ENCODE measurements at places on chromosomes 5 and 9.

DNA sequence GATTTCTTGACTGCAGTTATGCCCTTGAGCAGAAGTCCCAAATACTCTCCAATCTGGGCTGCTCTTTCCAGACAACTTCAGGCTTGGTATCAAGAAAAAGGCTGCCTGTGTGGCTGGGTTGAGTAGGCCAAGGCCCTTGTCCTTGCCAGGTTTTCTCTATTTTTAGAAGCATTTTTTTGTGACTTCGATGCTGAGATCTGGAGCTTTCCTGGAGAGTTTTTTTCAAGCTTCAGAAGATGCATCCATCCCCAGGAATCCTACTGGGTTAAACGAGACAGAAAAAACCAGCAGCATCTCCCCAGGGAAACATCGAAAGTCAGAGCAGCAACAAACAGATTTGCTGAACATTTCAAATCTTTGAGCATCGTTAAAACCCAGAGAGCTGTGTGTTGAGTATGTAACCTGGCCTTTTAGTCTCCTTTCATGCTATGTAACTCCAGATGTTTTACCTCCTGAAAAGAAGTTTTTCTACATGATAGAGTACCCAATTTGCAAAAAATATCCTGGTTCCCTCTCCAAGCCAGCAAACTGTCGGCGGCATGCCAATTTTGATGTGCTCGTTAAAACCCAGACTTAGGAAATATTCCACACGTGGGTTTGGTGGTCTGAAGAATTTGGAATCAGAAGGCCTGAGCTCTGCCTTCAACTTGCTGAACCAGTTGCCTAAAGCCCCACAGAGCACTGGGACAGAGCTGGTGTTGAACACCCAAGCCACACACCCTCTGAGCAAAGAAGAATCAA lies 98.1 kb upstream of the ALDH1B1 start:
- no peak for DNase-seq

- no peak for DNase-seq
Measured at GRCh38 chr5:135971701-135972100, 16.9 kb upstream of the LECT2 start.

DNA sequence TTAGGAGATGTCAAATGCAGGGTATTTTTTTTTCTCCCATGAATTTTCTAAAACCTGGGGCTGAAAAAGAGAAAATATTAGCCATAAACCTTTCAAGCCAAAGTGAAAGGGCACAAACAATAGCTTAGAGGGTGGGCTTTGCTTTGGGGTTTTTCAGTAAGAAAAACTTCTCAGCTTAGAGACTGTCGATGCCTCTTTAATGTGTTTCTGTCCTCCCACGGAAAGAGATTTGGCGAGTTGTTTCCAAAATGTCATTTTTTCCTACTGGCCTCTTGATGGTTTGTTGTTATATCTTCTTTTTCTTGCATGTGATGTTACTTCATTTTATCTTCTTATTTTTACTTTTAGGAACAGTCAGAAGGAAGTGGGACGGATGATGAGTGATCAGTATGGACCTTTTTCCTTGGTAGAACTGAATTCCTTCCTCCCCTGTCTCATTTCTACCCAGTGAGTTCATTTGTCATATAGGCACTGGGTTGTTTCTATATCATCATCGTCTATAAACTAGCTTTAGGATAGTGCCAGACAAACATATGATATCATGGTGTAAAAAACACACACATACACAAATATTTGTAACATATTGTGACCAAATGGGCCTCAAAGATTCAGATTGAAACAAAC lies 177.3 kb downstream of the SMARCA2 start:
- DNase-seq: no peak

DNA sequence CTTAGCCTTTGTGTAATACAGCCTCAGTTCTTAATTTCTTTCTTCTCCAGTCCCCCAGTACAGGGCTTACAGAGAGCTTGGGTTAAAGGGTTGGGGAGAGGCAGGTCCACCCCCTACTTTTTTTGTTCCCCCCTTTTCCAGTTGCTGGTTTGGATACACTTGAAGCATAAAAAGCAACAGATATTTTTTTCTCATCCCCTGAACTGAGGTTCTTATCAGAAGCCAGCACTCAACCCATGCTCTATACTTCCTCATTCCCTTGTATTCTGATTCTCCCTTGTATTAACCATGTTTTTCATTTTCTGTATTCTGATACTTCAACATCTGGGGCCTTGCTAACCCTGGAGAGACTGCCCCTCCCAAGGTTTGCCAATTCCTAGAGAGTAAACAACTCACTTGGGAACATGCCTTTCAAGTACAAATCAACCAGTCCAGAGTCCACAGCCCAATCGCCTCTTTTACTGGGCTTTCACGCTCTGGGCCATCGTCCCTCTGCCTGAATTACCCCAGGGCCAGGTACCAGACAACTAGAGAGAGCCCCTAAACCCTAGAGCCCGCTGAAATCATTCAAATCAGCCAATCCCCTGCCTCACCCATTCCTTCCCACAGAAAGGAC lies 333.4 kb upstream of the PUM3 start:
- DNase-seq: no peak

DNA sequence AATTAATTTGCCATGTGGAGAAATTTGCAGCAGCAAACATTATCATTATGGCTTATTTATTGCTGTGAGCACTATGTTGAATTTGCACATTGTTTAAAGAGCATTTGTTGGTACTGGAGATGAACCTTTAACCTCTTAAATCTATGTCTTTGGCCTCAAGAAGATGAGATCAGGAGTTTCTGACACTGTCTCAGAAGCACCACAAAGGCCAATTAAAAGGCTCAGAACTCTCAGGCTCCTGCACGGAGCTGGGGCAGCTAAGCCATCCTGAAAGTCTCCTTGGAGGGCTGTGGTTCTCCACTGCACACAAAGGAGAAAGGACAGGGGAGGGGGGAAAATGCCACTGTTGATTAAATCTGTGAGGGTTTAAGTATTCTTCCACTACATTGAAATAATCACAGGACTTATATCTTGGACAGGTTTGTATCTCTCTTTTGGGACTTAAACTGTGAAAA lies 33.1 kb downstream of the ZNF366 start:
- DNase-seq: no peak

- DNase-seq: no peak
Measured at GRCh38 chr5:111675201-111675934, 81.6 kb downstream of the NREP start.

DNA sequence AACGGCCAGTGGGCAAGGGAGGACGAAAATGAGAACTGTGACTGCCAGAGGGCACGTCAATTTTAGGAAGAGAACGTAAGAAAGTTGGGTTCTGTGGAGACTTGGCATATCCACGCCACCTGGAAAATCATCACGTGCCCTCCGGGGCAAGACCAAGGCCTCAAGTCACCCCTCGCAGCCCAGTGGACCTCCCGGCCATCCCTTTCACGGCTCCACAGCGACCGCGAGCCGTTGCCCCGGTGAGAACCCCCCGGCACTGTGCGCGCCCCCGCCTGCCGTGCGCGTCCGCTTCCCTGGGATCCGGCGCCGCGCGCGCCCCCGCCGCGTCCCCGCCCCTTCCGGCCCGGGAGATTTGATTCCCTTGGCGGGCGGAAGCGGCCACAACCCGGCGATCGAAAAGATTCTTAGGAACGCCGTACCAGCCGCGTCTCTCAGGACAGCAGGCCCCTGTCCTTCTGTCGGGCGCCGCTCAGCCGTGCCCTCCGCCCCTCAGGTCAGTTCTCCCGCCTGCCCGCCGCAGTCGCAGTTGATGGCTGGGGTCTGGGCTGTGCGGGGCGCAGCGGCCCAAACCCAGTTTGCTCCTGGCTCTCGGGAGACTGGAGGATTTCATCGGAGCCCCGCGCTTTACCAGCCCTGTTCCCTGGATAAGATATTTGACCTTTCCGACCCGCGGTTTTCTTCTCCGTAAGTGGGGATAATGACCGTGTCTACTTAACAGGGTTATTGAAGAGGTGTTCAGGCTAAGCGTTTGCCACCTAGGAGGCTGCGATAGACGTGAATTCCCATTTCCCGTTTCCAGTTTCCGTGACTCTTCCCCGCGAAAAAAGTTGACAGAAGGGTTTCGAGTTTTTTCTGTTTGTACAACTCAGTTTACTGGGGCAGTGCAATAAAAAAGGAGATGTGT lies at the start of gene MELK:
Gene MELK (plus strand): TSS at position 381 of the 904 bp plus-strand sequence. CDS start 8,787 bp downstream, outside the sequence.
- peak; percentile 77 for DNase-seq

DNA sequence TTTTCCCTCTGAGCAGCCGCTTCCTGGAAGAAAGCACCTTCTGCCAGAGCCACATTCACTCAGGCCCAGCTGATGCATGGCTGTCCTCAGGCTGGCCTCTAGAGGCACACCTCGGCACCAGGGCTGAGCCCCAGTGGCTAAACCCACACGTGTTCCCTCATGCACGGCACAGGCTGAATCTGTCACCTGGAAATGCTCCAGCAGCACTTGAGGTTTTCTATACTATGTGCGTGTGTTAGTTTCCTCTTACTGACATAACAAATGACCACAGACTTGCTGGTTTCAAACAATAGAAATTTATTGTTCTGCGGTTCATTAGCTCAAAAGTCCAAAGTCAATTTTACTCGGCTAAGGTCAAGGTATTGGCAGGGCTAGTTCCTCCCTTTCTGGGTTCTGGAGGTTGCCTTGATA lies 141.4 kb downstream of the LRRC70 start:
- peak; percentile 15 for DNase-seq

GRCh38 chr5:177553671-177554429 lies 513 bp downstream of the FAM193B start:
- DNase-seq: peak; percentile 21

DNA sequence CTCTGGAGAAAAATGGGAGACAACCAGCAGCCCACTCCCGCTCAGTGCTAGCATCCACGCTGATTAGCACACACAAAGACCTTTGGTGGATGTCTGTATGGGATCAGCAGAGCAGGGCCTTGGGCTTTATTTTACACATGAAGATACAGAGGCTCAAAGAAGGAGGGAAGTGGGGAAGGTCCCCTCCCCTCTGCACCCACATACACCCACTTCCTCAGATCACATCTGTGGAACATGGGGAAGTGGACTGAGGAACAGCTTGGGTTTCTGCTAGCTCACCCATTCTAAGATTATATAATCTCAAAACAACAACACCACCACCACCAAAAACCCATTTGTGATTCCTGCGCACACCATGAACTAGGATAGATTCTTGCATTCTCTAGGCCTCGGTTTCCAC lies 14.0 kb downstream of the GGTA1 start:
- DNase-seq: no peak

GRCh38 chr5:60522292-60522905 lies 177.6 kb downstream of the DEPDC1B start:
- peak; percentile 34 for DNase-seq
